ENCODE measurements at places on chromosomes 3 and 15. TPM values are rescaled to one million over a fixed set of nuclear protein-coding genes. Genes with fewer than 3 reads are reported as not detected.

- H3K4me3 ChIP-seq, result no peak overlapping the region
- no peaks in the 10 kb centered on the region for H3K36me3 ChIP-seq
- H3K4me1 ChIP-seq, result peaks cover 4% of the 10 kb centered on the region
- DNase-seq, result no peak
Observed at GRCh38 chr3:113981803-113982202, 34.0 kb downstream of the ZDHHC23 start.

GRCh38 chr3:11480663-11481298, 162.9 kb downstream of the VGLL4 start:
- H3K36me3 ChIP-seq, result no peaks in the 10 kb centered on the region
- H3K27me3 ChIP-seq, result no peaks in the 10 kb centered on the region
- no peaks in the 10 kb centered on the region for H3K4me1 ChIP-seq
- no peak for DNase-seq
- H3K27ac ChIP-seq, result no peak overlapping the region

- H3K4me3 ChIP-seq, result no peak overlapping the region
- no peak overlapping the region for H3K27ac ChIP-seq
- no peak for DNase-seq
- H3K4me1 ChIP-seq, result no peaks in the 10 kb centered on the region
- H3K27me3 ChIP-seq, result no peaks in the 10 kb centered on the region
Observed at GRCh38 chr3:29293421-29293820, 12.6 kb downstream of the RBMS3 start.

- peaks cover 8% of the 10 kb centered on the region for H3K4me1 ChIP-seq
- no peak for DNase-seq
- H3K36me3 ChIP-seq, result no peaks in the 10 kb centered on the region
- H3K4me3 ChIP-seq, result no peak overlapping the region
- H3K27me3 ChIP-seq, result no peaks in the 10 kb centered on the region
Observed at GRCh38 chr15:56460071-56460470, 4.9 kb downstream of the MNS1 start.

DNA sequence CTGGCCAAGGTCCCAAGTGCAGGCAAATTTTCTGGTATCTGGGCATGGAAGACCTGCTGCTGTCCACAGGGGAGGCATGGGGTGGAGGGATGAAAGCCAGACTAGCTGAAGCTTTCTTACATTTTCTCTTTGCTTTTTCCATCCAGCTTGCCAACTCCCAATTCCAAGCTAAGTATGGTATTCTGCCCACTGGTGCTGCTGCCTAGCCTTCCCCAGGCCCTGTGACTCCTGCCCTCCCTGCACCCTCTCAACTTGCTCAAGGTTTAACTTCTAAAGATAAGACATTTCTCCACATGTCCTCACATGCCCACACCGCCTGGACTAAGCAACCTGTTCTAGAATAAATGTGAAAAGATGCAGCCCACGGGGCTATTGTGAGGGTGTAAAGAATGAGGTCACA, 59.5 kb upstream of the HACD2 start:
- H3K36me3 ChIP-seq, result no peaks in the 10 kb centered on the region
- H3K4me1 ChIP-seq, result no peaks in the 10 kb centered on the region
- no peak overlapping the region for H3K4me3 ChIP-seq

- no peaks in the 10 kb centered on the region for H3K36me3 ChIP-seq
- peaks cover 46% of the 10 kb centered on the region for H3K4me1 ChIP-seq
- no peak overlapping the region for H3K27ac ChIP-seq
- H3K4me3 ChIP-seq, result no peak overlapping the region
Observed at GRCh38 chr15:41659190-41659589, 1.0 kb upstream of the MGA start.

DNA sequence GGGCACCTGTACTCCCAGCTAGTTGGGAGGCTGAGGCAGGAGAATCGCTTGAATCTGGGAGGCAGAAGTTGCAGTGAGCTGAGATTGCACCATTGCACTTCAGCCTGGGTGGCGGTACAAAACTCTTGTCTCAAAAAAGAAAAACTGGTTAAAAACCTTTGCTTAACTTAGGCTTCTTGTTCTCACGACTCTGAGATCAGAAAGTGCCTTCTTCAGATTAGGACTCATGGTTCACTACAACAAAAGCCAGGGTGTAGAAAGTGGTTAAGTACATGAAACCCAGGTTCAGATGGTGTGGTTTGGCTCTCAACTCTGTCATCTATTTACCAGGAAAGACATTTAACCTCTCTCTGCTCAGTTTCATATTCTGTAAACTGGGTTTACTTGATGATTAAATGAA, 168.4 kb downstream of the TUSC7 start:
- no peaks in the 10 kb centered on the region for H3K4me1 ChIP-seq
- H3K27me3 ChIP-seq, result no peaks in the 10 kb centered on the region
- H3K36me3 ChIP-seq, result no peaks in the 10 kb centered on the region

DNA sequence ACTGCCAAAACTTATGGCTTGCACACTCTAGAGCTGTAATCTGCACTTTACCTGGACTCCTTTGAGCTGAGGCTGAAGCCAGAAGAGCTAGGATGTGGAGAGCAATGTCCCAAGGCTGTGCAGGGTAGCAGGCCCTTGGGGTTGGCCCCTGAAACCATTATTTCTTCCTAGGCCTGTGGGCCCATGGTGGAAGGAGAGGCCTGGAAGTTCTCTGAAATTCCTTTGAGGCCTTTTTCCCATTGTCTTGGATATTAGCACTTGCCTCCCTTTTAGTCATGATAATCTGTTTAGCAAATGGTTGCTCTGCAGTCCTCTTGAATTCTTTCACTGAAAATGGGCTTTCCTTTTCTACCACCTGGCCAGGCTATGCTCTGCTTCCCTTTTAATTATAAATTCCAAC, 102.0 kb upstream of the SGO1 start:
- H3K27me3 ChIP-seq, result no peaks in the 10 kb centered on the region
- no peak overlapping the region for H3K4me3 ChIP-seq
- H3K4me1 ChIP-seq, result no peaks in the 10 kb centered on the region
- no peaks in the 10 kb centered on the region for H3K36me3 ChIP-seq
- no peak for DNase-seq

DNA sequence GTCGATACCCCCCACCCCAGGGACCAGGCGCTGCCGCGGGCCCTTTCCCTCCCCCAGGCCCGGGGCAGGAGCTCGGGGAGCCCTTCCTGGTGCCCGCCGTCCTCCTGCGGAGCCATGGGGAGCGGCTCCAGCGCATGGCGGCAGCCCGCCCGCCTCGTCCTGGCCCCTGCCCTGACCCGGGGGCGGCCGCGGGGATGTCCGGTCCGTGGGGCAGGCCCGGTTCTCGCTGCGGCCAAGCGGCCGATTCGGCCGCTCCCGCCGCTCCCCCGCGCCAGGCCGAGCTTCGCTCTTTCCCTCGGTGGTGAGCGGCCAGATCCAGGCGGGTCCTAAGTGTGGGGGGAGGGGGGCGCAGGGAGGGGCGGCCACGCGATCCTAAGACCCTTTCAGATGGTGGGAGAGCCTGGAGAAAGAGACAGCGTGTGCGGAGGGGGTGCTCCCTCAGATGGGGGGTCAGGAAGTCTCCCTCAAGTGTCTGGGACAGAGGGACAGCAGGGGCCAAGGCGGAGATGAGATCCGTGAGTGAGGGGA, 1.3 kb downstream of the NEIL1 start:
- H3K36me3 ChIP-seq, result no peaks in the 10 kb centered on the region
- H3K4me1 ChIP-seq, result peaks cover 36% of the 10 kb centered on the region
- H3K27me3 ChIP-seq, result no peaks in the 10 kb centered on the region
- H3K27ac ChIP-seq, result peak overlapping the region; percentile 58
- H3K4me3 ChIP-seq, result peak overlapping the region; percentile 72

- no peak overlapping the region for H3K4me3 ChIP-seq
- no peaks in the 10 kb centered on the region for H3K36me3 ChIP-seq
- no peaks in the 10 kb centered on the region for H3K4me1 ChIP-seq
- H3K27me3 ChIP-seq, result no peaks in the 10 kb centered on the region
- DNase-seq, result no peak
- no peak overlapping the region for H3K27ac ChIP-seq
Observed at GRCh38 chr15:84898761-84899160, 14.3 kb downstream of the SLC28A1 start.

- H3K36me3 ChIP-seq, result no peaks in the 10 kb centered on the region
- H3K27me3 ChIP-seq, result no peaks in the 10 kb centered on the region
- H3K27ac ChIP-seq, result no peak overlapping the region
- no peak for DNase-seq
- H3K4me1 ChIP-seq, result no peaks in the 10 kb centered on the region
Observed at GRCh38 chr3:69542805-69543429, 157.0 kb upstream of the FRMD4B start.

DNA sequence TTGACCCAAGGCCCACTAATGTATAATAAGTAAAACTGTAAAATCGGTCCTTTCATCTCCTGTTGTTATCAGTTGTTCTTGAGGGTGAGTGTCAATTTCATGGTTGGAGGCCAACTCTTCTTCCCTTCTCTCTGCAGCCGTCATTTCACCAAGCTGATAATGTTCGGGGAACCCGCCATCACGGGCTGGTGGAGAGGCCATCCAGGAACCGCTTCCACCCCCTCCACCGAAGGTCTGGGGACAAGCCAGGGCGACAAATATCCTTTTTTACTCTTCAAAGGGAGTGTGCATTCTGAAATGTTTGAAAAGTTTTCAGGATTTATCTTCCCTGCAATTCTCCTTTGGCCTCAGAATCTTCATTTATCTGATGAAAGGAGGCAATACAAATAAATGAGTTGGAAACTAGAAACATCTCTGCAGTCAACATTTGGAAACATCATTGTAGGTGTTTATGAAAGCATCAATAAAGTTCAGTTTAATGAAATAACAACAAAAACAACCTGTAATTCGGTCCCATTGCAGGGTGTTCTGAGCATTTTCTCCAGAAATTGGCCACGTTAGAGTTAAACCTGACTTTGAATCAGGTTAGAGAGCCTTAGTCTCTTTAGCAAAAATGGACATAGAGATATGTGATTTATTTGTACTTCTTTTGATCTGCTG, 63.9 kb downstream of the CRTC3 start:
- no peaks in the 10 kb centered on the region for H3K36me3 ChIP-seq
- no peak for DNase-seq
- peaks cover 68% of the 10 kb centered on the region for H3K4me1 ChIP-seq

DNA sequence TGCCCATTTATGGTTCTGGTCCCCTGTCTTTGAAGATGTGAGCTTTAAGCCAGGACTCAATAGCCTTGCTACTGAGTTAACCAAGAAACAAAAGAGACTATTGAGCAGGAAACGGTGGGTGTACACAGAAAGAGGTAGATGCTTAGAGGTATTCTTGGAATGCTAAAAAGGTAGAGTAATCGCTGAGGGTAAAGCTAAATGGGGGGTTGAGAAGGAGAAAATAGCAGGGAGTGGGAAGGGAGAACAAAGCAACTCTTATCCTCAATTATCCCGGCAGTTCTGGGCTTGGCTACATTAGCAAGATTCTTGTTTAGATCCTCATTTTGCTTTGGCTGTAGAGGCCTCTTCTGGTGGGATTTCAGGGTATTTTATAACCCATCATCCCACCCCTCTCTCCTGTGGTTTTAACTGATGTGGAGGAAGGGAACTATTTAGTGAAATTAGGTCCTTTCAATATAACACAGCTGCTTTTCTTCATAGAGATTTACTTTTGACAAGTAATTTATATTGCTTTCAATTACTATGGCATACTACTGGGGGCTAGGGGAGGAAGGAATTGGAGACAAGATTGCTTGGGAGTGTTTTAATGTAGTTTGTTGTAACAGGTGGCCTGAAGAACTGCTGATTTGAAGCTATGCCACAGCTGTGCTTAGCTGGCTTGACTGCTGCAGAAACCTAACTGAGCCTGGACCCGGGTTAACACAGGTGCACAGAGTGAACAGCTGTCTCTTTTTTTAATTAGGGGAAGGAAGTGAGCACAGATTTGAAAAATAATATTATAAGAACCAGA, 234.3 kb upstream of the CCDC54 start:
- no peaks in the 10 kb centered on the region for H3K36me3 ChIP-seq
- H3K27ac ChIP-seq, result no peak overlapping the region
- H3K4me1 ChIP-seq, result no peaks in the 10 kb centered on the region
- H3K4me3 ChIP-seq, result no peak overlapping the region
- H3K27me3 ChIP-seq, result no peaks in the 10 kb centered on the region

DNA sequence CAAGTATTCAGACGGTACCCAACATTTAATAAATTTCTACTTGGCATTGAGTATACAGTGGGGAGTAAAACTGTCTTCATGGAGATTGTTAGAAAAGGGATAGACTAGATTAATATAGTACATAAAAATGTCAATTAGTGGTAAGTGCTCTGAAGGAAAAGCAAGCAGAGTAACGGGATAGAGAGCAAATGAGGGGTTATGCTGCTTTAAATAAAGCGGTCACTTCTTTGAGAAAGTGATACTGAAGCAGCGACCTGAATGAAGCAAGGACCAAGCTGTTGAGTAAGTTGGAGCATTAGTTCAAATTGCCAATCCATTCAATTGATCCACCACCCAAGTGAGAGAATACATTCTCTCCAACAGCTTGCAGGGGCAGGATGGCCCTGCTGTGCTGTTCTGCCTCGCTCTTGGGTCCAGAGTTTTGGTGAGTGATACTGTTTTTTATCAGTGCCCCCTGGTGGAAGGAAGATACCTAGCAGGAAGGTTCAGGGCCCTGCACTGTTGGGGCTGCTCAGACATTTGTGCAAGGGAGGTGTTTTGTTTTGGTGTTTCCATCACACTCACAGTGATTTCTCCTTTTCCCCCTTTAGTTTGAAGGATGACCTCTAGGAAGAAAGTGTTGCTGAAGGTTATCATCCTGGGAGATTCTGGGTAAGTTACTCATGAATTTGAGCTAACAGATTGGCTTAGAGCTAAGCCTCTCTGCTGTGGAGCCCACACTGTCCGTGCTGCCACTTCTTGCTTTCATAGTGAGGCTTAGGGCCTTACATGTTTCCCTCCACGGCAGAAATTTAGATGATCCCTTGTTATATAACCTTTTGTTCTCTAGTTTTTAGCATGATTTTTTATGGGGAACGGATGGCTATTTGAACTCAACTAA, 69.0 kb downstream of the RAB7A start:
- peak overlapping the region; percentile 18 for H3K27ac ChIP-seq
- H3K36me3 ChIP-seq, result peaks cover 34% of the 10 kb centered on the region
- H3K4me1 ChIP-seq, result peaks cover 58% of the 10 kb centered on the region
- H3K27me3 ChIP-seq, result no peaks in the 10 kb centered on the region

GRCh38 chr3:54122324-54123002, at the start of gene CACNA2D3:
Gene CACNA2D3 (plus strand): TSS chr3:54122552.
- no peaks in the 10 kb centered on the region for H3K36me3 ChIP-seq
- H3K27ac ChIP-seq, result no peak within 1 kb of the TSS
- DNase-seq, result no peak
- no peak within 1 kb of the TSS for H3K4me3 ChIP-seq
- peaks cover 4% of the 10 kb centered on the region for H3K27me3 ChIP-seq
- H3K4me1 ChIP-seq, result no peaks in the 10 kb centered on the region

- no peaks in the 10 kb centered on the region for H3K36me3 ChIP-seq
- no peak overlapping the region for H3K4me3 ChIP-seq
- DNase-seq, result no peak
- no peak overlapping the region for H3K27ac ChIP-seq
- no peaks in the 10 kb centered on the region for H3K4me1 ChIP-seq
- H3K27me3 ChIP-seq, result no peaks in the 10 kb centered on the region
Observed at GRCh38 chr3:97979610-97980009, 7.4 kb upstream of the RIOX2 start.

GRCh38 chr3:101988596-101988995, 139.3 kb downstream of the NFKBIZ start:
- no peak for DNase-seq
- no peak overlapping the region for H3K27ac ChIP-seq
- no peak overlapping the region for H3K4me3 ChIP-seq
- peaks cover 11% of the 10 kb centered on the region for H3K4me1 ChIP-seq
- no peaks in the 10 kb centered on the region for H3K36me3 ChIP-seq

The ZNF80 gene
- total RNA-seq, result 1.1 TPM

The BUB1B gene
- 0.55 TPM for total RNA-seq

The ZBTB47 gene
- total RNA-seq, result 1.4 TPM

The C3orf22 gene
- total RNA-seq, result not detected

The SLC25A38 gene
- total RNA-seq, result 53.5 TPM

The SPINK8 gene
- not detected for total RNA-seq

The CDHR4 gene
- total RNA-seq, result not detected

The OR5H15 gene
- total RNA-seq, result not detected

The ANKUB1 gene
- total RNA-seq, result not detected

Data from CD4-positive, alpha-beta memory T cell (primary cell).